Mesendoderm (in vitro differentiated cells): ENCODE measurements at places on chromosomes 16 and 17.

- no peak for DNase-seq
These were observed 95.1 kb downstream of the METRNL start for GRCh38 chr17:83174362-83175118.

- no peak for DNase-seq
These were observed 906 bp upstream of the CARMIL2 start for GRCh38 chr16:67644038-67644437.

DNA sequence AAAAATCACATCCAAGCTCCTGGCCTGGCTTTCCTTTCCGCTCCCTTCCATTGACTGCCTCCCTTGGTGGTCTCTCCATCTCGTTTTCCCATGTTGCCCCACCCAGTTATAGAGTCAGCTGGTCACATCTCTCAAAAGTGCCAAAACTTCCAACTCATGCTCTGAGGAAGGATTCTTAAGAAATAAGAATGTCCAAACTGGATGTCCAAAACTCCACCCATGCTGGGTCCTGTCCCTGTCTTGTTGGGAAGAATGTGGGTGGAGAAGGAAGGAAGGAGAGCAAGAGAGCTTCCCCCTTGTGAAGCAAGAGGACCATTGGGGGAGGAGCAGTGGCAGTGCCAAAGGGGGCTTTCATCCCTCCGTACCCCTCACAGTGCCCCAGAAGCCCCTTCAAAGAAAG lies 44.6 kb upstream of the MAP3K14 start:
- no peak for DNase-seq

GRCh38 chr16:79509211-79509631 lies 91.3 kb downstream of the MAF start:
- no peak for DNase-seq

- DNase-seq, result no peak
These were observed 1.9 kb upstream of the GGT6 start for GRCh38 chr17:4562015-4562969.

DNA sequence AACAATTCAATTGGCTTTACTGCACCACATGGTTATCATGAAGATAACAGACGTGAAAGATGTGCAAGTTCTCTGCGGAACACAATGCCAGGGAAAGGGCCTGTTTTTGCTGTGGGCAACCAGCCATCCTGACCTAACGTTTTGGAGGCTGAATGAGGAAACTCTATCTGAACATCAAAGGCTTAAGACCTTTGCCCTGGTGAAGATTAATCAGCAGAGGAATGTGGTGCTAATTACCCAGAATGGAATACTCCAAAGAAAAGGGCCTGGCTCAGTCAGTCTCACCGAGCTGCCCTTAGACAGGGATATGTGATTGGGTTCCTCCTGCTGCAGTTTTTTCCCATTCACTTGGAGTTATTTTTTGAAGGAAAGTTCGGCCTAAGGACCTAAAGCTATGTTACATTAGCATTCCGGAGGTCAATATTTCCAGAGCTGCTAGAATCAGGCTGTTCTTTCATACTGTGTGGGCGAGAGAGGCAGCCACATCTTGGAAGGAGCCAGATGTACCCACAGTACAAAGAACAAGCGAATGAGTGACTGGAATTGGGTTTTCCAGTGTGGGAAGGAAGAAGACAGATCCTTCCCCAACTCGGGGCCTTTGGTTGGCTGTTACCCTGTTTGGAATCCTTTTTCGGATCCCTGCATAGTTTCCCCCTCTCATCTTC lies 15.5 kb downstream of the ASIC2 start:
- peak; percentile 88 for DNase-seq

DNA sequence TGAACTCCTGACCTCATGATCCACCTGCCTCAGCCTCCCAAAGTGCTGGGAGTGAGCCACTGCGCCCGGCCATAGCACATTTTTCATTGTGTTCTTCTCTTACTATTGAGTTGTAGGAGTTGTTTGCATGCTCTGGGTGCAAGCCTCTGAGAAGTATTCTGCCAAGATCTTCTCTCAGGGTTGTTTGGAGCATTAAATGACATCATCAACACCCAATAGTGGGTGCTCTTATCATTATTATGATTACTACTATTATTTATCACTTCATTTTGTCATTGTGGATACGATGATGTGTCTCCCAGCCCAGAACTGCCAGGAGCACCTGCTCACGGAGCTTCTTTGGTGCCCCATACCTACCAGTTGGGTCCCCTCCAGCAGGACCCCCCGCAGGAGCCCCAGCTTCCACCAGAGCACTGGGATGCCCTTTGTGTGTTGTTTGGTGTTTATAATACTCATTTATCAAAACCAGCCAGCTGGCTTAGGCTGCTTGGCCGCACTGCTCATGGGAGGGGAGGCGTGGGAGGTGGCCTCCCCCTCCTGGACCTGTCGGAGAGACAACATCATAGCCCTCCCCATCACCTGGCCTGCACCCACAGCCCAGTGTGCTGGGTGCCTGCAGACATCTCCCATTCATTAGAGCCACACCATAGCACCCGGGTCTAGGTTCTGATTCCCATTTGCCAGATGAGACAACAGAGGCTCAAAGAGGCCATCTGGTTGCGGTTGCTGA lies 12.9 kb upstream of the MAP2K3 start:
- DNase-seq, result no peak

GRCh38 chr17:77905766-77906165 lies 52.7 kb upstream of the TNRC6C start:
- no peak for DNase-seq

GRCh38 chr16:31532896-31533295 lies 5.2 kb downstream of the AHSP start:
- DNase-seq, result no peak

GRCh38 chr17:76530095-76530723 lies 7.3 kb downstream of the CYGB start:
- no peak for DNase-seq

DNA sequence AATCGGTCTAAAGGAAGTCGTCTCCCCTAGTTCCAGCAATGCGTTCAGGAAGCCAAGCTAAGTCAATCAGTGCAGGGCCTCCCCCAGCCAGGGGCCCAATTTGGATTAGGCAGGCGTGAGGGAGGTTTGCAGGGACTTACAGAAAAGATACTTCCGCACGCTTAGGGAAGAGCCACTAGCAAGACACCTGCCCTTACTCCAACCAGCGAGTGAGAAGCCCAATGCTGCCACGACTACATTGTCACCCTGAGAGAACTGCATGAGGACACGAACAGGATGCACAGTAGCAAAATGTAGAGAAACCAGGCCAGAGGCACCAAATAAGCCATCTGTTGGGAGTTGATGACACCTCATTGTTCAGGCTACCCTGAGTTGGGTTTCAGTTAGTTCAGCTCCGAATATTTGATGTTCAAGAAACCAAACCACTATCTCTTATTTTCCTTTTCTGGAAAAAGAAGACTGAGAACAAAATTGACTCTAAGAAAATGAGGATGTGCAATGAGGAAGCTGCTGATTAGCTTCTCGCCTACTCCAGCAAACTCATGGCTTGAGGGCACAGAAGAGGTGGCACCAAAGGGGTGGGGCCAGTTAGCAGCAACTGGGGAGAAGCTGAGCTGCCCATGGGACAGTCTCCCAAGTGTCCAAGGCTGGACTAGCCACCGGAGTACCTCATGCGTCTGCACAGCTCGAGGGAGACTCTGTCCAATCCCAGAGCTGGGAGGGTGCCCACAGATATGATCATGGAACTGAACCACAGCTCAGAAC lies 29.3 kb downstream of the TK2 start:
- no peak for DNase-seq

DNA sequence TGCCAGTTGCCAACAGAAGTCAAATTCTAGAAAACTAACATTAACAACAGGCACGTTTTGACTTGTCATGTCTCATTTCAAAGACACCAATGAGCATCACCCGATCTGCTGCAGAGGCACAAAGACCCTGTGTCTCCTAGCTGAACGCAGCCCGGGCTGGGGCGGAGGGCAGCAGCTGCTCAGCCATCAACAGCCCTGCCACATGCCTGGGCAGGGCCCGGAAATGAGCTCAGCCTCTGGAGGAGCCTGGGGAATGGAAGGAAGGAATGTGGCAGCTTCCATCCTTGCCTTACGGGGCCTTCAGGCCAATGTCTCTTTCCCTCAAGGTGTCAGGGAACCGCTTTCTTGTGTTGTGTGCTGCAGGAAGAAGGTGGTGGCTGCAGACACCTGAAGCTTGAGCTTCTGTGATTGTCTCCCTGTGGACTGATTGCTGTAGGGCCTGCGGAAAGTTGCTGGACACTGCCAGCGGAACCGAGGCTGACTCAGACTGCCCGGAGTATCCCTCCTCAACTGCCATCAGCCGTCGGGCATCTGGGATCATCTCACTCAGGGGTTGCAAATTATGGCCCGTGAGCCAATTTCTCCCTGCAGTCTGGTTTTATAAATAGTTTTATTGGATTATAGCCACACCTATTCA lies 7.3 kb downstream of the CDH13 start:
- peak; percentile 76 for DNase-seq

DNA sequence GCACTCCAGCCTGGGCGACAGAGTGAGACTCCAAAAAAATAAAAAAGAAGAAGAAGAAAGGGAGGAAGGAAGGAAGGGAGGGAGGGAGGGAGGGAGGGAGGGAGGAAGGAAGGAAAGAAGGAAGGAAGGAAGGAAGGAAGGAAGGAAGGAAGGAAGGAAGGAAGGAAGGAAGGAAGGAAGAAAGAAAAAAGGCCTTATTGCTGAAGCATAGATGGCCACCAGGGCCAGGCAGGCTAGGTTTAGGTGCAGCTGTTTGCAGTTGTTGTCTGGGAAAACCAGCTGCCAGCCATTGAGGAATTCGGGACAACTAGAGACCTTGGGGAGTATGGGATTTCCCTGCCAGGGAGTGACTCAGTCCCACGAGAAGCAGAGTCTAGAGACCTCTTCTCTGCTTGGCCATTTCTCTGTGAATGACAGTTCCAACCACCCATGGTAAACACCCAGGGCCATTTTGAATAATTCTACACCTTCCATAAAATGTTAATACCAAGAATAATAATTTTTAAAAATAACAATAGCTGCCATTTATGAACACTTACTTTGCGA lies 31.0 kb downstream of the SCNN1B start:
- DNase-seq, result no peak

GRCh38 chr16:66070140-66070917 lies 296.2 kb upstream of the CDH5 start:
- no peak for DNase-seq

DNA sequence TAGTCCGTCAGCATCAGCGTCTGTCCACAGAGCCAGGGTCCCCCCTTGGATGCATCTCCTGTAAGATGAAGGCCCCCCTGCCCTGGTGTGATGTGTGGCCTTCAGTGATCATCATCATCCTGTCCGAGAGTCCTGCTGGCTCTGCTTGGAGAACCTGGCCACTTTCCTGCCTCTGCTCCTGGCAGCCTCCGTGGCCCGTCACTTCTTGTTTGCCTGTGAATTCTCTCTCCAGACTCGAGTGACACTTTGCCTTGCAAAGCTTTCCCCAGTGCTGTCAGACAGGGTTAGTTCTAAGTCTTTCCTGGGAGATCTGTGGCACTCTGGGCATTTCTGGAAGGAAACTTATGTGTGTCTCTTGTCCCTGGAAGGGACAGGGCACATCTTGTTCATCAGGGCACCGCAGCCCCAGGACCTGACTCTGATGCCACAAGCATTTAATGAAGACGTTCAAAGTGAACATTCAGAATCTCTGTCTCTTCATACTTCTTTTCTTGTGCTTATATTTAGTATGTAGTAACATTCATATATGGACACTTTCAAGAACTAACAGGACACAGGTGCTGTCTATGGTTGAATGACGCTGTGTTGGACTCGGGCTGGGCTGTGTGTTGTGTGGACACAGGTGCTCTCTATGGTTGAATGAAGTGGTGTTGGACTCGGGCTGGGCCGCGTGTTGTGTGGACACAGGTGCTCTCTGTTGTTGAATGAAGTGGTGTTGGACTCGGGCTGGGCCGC lies 68.5 kb downstream of the RPTOR start:
- DNase-seq, result no peak

DNA sequence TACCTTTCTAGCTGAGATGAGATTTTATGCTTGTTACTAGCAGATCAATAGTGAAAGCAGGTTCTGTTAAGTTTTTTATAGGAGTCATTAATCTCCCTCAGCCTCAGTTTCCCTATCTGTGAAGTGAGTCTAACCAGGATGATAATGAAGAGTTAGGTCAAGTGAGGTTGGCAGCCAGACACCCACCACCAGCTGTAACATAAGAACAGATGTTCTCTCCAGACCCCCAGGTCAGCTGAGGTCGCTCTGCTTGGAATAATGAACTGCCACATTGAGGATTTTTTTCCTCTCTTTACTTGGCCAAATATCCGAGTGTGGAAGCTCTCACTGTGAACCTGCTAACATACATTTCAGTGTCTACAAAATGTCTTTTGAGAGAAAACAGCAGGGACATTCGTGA lies 389.6 kb downstream of the WWOX start:
- no peak for DNase-seq
